Adrenal gland (tissue), 19 donors: ENCODE measurements at places on chromosomes 2 and 18. TPM values are rescaled to one million over a fixed set of nuclear protein-coding genes. Genes with fewer than 3 reads are reported as not detected.

C1GALT1C1L gene
- polyA plus RNA-seq: 3.8 TPM

ALK gene
- polyA plus RNA-seq: 0.34 TPM

CPO gene
- polyA plus RNA-seq: 5.7 TPM

GRCh38 chr18:62521593-62521992 lies 1.2 kb upstream of the ZCCHC2 start:
- no peak for DNase-seq

GRCh38 chr2:236552212-236552542 lies 17.4 kb upstream of the ACKR3 start:
- DNase-seq: no peak

DNA sequence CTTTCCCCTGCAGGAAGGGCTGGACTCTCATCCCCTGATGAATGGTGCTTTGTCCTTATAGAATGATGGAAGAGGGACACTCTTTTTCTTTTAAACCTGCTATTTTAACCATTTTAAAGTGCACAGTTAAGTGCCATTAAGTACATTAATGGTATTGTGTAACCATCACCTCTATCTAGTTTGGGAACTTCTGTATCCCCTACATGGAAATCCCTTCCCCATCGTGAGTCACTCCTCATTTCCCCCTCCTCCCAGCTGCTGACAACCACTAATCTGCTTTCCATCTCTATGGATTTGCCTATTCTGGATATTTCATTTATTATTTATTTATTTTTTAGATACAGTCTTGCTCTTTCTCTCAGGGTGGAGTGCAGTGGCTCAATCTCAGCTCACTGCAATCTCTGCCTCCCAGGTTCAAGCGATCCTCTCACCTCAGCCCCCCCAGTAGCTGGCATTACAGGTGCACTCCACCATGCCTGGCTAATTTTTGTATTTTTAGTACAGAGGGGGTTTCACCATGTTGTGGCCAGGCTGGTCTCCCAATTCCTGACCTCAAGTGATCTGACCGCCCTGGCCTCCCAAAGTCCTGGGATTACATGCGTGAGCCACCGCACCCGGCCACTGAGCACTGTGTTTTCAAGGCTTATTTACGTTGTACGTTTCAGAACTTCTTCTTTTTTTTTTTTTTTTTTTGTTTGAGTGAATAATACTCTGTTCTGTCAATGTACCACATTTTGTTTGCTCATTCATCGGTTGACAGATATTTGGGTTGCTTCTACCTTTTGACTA lies 15.8 kb downstream of the DGKD start:
- no peak for DNase-seq

GRCh38 chr18:60092073-60092472 lies 192.3 kb downstream of the PMAIP1 start:
- DNase-seq: no peak

- no peak for DNase-seq
These were observed 20.7 kb downstream of the GNLY start for GRCh38 chr2:85714841-85715240.
